ENCODE measurements at places on chromosomes 3 and 15. TPM values are rescaled to one million over a fixed set of nuclear protein-coding genes. Genes with fewer than 3 reads are reported as not detected.

DNA sequence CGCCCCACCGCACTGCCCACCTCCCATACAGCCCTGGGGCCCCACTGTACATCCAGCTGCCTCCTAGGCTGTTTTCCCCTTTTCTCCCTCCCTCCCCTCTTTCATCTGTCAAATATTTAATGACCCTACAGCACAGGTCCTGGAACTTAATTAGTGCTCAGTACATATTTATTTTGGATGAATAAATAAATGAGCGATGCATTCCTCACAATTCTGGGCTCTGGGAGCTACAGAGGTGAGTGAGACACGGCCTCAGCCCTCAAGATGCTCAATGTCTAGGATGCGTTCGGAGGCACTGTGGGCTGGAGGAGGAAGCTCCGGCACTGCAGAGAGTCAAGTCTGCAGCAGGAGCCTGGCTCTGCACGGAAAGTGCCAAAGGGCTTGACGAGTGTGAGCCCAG lies 175.0 kb downstream of the FAM43A start:
- DNase-seq: no peak

- peak; percentile 54 for DNase-seq
Observed at GRCh38 chr15:101070502-101071273, 151.5 kb downstream of the LRRK1 start.

- no peak for DNase-seq
Observed at GRCh38 chr3:146313031-146313745, 62.3 kb upstream of the PLSCR4 start.

GRCh38 chr3:146590521-146590920 lies 14.6 kb downstream of the PLSCR5 start:
- DNase-seq: no peak

GRCh38 chr3:36894914-36895313 lies 49.9 kb downstream of the TRANK1 start:
- no peak for DNase-seq

DNA sequence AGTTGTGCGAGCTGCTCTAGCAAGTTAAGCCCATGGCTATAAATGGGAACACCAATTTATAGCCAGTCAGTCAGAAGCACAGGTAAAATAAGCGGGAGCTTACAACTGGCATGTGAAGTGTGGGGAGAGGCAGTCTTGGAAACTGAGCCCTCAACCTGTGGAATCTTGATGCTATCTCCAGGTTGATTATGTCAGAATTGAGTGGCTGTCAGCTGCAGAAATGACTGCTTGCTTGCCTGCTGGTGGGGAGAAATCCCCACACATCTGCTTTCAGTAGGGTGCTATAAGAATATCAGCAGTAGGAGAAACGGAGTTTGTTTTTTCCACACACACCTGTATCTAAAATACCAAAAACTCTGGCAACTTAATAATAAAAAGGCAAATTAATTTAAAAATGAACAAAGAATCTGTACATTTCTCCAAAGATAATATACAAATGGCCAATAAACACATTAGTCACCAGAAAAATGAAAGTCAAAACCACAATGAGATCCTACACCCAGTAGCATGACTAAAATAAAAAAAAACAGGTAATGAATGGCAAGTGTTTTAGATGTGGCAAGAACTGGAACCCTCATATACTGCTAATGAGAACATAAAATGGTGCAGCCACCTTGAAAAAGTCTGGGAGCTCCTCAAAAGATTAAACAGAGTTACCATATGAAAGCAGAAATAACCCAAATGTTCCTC lies 26.0 kb upstream of the MAP4 start:
- no peak for DNase-seq

GRCh38 chr3:100811779-100812507 lies 102.6 kb downstream of the TFG start:
- DNase-seq: no peak

GRCh38 chr15:60081976-60082375 lies 77.9 kb downstream of the FOXB1 start:
- no peak for DNase-seq

DNA sequence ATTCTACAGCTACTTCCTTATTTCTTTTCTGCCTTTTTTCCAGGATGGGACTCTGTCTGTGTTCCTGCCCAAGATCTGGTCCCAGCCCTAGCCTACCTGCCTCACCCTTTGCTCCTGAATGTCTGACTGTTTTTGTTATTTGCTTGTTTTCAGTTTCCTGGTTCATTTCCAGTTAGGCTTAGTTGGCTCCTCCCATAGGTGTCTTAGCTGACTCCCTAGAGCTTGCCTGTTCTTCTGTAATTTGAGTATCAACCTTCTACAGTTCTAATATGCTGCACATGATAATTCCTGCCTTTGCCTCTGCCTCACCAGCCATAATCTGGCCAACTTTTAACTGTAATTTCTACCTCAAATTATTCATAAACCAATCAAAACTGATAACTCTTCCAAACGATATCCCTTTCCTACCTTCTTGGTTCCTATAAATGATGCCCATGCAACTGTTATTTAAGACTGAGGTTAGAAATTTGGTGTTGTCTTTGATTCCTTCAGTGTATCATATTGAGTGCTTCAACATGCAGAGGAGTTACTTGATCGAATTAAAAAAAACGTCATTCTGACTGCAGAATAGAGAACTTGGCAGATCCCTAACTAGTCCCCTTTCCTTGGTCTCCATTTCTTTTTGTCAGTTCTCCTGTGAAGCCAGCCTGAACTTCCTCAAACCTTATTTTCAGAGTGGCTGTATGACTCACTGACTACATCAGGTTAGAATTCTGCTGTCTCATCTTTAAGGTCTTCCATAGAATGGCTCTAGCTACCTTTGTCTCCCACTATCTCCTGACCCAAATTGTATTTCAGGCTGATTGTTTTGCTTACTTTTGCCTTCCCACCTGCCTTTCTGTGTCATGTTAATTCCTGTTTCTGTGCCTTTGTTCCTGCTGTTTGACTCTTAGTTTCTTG lies 8.4 kb downstream of the GOLM2 start:
- DNase-seq: peak; percentile 10

GRCh38 chr3:184583578-184584451 lies 22.2 kb downstream of the EPHB3 start:
- DNase-seq: peak; percentile 69

DNA sequence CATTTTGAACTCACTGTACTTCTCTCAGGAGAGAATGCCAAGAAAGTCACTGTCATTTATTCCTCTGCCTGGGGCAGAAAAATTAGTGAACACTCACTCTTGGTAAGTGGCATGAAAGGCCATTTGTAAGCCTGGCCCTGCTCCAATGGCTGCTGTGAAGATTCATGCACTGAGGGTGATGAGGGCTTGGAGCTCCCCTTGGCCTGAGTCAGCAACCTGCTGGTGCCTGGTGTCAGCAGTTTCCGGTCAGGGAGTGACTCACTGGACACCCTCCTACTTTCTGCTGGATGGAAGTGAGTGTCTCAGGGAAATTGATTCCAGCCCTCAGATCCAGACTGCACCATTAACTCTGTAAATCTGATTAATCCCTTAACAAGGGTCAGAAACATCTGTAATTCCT lies 37.6 kb downstream of the TRA2B start:
- DNase-seq: peak; percentile 80

DNA sequence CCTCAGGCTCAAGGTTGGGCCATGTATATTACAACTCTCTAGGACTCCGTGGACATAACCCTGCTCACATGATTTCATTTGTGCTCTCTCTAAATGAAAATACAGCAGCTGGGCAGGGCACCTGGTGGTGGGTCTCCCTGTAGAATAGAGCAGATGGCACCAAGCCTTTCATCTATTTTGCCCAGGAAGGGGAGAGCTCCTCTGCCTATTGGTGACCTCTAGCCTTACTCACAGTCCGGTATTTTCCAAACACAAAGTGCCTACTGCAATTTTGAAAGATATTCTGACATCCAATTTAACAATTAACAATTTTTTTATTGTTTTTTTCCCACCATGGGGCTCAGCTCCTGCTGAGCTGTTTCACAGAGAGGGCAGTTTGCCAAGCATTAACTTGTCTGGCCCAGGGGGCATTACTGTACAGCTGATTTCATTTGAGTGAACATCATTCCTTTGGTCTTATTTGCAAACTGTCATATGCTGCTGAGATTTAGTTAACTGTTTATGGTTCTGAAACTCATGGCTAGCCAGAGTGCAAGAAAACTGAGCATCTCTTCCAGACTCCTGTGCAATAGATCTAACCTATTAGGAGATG lies 474.0 kb downstream of the EPHB1 start:
- DNase-seq: no peak

ZNF80 gene
- polyA plus RNA-seq: not detected

TMEM212 gene
- polyA plus RNA-seq: not detected

SNAPC5 gene
- 49.6 TPM for polyA plus RNA-seq

MB21D2 gene
- polyA plus RNA-seq: 3.2 TPM

GOLGA6L4 gene
- 3.0 TPM for polyA plus RNA-seq

CD200R1 gene
- polyA plus RNA-seq: 0.13 TPM
